ENCODE measurements at places on chromosomes 3 and 15.

DNA sequence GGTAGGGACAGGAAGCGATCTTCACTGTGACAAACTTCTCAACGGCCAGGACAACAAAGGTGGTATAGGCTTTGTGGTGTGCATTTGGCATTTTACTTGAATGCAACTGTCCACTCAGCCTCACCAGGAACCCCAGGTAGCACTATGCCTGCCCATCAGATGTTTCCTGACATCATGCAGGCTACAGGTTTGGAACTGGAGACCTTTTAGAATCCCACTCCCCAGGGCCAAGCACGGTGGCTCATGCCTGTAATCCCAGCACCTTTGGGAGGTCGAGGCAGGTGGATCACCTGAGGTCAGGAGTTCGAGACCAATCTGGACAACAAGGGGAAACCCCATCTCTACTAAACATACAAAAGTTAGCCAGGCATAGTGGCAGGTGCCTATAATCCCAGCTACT, 9.6 kb downstream of the STARD5 start:
- no peak for DNase-seq

DNA sequence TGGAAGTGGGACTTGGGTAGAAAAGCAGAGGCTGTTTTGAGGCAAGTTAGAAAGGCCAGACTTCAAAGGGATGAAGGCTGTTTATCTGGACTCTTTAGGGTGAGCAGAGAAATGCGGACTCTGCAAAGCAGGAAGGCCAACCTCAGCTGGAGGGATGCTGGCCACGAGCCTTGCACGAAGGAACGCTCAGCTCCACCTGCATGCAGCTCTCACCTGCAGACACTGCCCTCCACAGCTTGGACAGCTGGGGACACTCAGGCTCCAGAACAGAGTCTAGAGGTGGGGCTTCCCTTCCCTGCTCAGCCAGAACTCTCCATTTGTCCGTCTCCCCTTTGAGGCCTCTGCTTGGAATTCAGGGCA, 229.7 kb downstream of the ADAMTS17 start:
- DNase-seq, result no peak

- DNase-seq, result peak; percentile 89
Measured at GRCh38 chr3:42129014-42129953, 38.1 kb downstream of the TRAK1 start.

DNA sequence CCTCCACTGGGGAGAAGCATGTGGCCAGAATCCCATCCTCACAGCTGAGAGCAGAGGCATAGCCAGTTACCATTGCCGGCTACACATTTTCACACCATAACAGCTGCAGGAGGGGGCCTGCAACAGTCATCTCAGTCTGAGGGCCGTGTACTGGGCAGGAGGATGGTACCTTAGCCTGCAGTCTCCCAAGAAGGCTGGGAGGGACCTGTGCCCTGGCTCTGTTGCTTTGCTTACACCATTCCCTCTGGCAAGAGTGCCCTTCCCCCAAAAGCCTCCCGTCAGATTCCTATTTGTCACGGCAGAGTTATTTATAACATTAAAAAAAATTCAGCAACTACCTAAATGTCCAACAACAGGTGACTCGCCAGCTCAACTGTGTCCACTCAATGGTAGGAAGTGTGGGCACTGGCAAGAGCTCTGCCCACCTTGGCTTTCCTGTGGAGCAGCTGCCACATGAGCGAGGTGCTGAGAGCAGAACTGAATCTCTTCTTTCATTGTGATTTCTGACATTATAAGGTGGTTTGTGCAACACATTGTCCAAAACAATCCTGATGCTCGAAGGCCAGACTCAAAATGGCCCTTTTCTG, 4.4 kb downstream of the CAMKV start:
- no peak for DNase-seq

DNA sequence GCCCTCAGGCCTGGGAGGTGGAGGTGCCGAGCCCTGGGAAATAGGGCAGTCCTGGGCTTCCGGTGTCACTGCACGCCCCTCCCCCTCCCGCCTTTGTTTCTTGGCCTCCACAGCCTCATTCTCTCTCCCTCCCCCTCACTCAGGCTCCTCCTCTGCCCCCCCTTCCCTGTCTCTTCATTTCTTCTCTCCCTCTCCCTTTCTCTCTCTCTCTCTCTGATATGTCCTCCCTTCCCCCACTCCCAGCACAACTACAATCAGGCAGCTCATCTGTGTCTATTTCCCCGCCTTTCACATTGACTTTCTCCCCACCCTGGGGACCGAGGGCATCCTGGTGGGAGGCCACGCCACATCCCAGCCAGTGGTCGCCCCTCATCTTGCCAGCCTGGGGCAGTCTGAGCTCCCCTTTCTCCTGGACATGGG, 40.2 kb downstream of the IDH2 start:
- no peak for DNase-seq

- DNase-seq, result no peak
Measured at GRCh38 chr3:174826069-174826468, 33.1 kb upstream of the NAALADL2 start.

DNA sequence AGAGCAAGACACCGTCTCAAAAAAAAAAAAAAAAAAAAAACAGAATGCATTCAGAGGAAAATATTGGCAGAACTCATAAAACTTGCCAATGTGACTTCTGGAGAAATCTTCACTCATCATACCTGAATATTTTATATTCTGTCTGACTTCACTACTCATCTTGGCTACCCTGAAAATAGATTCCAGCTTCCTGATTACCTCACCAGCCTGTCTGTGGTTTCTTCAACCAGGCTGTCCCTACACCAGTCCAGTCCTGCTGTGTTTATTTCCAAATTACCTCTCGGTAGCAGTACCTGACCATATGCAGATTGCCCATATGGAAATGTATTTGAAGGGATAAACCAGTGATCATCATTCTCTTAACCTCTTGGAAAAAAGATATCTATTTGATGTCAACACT, 9.3 kb upstream of the P3H2 start:
- no peak for DNase-seq

DNA sequence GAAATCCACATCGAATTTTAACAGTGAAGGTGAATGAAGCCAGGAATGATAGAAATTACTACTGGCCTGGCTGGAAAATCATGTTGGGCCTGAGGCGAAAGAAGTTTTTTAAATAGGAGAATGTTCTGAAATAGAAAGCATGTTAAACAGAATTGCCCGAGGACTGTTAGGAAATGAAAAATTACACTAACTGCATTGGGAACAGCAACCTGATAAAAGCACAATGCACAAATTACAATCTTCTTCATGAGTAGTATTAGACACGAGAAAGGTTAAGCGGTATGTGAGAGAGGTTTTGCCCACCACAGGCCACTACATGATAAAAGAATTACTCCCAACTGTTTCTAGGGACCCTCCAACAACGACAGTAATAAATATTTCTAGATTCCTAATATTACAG, 18.9 kb downstream of the GBE1 start:
- DNase-seq, result no peak

DNA sequence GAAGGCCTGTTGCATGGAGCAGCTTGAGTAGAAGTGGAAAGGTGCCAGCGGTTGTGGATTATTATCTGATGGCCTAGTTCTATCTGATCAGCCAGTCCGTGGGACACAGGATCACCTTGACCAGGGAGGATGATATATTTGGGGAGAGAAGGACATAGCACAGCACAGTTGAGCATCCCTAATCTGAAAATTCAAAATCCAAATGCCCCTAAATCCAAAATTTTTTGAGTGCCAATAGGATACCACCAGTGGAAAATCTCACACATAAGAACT, 6.0 kb downstream of the CSPG4 start:
- DNase-seq, result no peak

- no peak for DNase-seq
Measured at GRCh38 chr3:52006017-52006819, 10.5 kb upstream of the RPL29 start.

GRCh38 chr3:119891944-119892721, 110.2 kb downstream of the NR1I2 start:
- DNase-seq, result peak; percentile 83

DNA sequence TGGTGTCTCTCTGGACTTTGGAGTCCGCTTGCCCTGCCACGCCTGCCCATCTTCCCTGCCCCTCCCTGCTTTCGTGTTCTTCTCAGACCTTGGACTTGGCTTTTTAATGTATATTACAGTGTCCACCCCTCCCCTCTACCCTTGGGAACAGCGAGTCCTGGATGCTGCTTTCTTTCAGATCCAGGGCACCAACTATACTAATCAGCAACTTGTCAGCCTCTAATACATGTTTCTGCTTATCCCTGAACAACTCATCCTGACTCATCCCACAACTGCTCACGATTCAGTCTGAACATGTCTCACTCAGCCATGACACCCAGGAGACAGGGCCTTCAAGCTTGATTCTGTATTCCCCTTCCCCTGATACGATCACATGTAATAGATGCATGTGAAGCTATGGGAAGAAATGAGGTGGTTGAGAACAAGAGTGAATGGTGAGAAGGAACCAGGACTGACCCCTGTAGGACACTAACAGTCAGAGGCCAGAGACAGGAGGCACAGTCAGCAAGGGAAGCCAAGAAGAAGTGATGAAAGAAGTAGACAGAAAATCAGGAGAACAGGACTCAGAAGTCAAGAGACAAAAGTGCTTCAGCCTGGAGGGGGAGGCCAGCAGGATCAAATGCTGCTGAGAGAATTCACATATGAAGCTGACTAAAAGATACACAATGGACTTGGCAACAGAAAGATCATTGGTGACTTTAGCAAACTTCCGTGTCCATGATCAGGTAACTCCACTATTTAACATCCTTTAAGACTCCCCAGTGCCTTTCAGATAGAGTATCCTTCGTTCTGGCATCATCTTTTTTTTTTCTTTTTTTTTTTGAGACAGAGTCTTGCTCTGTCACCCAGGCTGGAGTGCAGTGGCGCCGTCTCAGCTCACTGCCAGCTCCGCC, 35.4 kb downstream of the BCL2L10 start:
- peak; percentile 77 for DNase-seq

- DNase-seq, result no peak
Measured at GRCh38 chr15:91482799-91483198, 370.7 kb upstream of the SLCO3A1 start.

DNA sequence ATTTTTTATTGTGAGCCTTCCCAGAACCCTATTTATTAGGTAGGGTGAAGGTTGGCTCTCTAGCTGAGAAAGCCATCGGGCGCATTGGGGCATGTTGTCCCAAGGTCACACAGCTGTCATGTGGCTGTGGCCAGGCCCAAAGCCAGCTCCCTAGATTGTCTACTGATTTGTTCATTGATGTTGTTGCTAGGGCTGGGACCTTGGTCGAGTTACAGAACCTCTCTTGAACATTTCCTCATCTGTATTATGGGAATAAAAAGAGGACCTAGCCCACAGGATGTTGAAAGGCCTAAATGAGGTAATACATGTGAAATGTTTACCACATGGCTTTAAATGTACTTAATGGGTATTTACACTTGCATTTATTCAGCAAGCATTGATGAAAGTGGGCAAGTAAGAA, 252.5 kb downstream of the SUCLG2 start:
- no peak for DNase-seq

DNA sequence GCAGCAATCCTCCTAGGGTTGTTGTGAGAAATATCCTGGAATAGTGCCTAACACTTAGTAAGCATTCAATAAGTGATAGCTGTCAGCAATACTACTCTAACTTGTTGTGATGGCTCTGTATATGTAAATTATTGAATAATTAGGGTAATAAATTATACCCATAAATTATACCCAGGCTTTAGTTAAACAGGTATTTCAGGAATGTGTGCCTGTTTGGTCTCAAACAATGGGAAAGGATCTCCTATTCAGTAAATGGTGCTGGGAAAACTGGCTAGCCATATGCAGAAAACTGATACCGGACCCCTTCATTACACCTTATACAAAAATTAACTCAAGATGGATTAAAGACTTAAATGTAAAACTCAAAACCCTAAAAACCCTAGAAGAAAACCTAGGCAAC, 14.8 kb upstream of the ARNT2 start:
- no peak for DNase-seq

Measured in PC-3 (cell line).